ENCODE measurements at places on chromosomes 3 and 15. TPM values are rescaled to one million over a fixed set of nuclear protein-coding genes. Genes with fewer than 3 reads are reported as not detected.

CD86 gene
- not detected for polyA plus RNA-seq

XCR1 gene
- 0.01 TPM for polyA plus RNA-seq

HOMER2 gene
- 2.9 TPM for polyA plus RNA-seq

FGF12 gene
- polyA plus RNA-seq = 0.12 TPM

KLF13 gene
- polyA plus RNA-seq = 29.5 TPM

LRRN1 gene
- polyA plus RNA-seq = 3.9 TPM

MUSTN1 gene
- polyA plus RNA-seq = 3.2 TPM

MYO5C gene
- polyA plus RNA-seq = 0.07 TPM

PRR20G gene
- polyA plus RNA-seq = not detected

BOC gene
- 4.2 TPM for polyA plus RNA-seq

IMPG2 gene
- 0.11 TPM for polyA plus RNA-seq

GPR149 gene
- not detected for polyA plus RNA-seq

ZNF385D gene
- polyA plus RNA-seq = 10.2 TPM

ACAN gene
- polyA plus RNA-seq = 3.0 TPM

FOXL2NB gene
- 0.03 TPM for polyA plus RNA-seq

NDN gene
- 32.8 TPM for polyA plus RNA-seq

Data from fibroblast of lung (primary cell).